Epithelial cell of proximal tubule (primary cell): ENCODE measurements at places on chromosomes 2 and 18.

DNA sequence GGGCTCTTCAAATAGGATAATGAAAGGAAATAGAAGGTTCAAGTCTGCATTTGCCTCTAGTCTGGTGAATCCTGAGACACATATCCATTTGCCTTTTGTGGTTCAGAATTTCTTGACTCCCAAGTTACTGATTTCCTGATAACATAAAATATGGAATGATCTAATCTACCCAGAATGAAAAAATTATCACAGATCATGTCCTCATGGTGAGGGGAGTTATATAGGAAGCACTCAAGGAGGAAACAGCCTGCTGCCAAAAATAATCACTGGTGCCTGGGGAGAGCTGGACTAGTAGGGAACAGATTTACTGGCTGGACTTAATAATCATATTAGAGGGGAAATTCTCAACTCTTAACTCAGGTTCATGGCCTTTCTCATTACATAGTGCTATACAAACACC lies 95.5 kb upstream of the STK17B start:
- no peak for DNase-seq

DNA sequence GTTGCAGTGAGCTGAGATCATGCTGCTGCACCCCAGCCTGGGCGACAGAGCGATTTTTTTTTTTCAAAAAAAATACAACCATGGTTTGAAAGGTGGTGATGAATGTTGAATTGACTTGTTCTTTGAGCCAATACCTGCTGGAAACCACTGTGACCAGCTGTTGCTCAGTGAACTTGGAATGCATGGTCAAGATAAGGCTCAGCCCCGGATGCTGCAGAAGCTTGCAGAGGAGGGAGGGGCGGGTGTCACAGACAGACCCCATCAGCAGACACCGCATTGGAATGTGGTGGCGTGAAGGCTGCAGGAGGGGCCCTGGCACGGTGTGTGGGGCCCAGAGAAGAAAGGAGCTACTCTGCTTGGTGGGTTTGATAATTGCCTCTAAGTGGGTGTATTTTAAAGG lies 91.6 kb downstream of the ITGB1BP1 start:
- DNase-seq, result no peak

DNA sequence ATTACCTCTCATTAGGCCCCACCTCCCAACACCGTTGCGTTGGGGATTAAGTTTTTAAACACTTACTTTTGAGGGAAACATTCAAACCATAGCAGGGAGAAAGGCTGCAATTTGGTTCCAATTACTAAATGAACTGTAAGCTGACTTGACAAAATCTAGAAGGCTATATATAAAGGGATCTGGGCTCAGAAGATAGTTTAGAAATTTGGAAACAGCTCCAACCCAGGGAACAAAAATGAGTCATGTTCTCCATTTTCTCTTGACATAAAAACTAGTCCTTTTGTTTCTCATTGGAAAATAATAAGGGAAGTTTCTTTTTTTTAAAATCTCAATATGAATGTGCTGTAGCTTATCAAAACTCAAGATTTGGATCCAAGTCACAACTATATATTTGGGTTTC lies 17.5 kb downstream of the MOGAT1 start:
- no peak for DNase-seq

DNA sequence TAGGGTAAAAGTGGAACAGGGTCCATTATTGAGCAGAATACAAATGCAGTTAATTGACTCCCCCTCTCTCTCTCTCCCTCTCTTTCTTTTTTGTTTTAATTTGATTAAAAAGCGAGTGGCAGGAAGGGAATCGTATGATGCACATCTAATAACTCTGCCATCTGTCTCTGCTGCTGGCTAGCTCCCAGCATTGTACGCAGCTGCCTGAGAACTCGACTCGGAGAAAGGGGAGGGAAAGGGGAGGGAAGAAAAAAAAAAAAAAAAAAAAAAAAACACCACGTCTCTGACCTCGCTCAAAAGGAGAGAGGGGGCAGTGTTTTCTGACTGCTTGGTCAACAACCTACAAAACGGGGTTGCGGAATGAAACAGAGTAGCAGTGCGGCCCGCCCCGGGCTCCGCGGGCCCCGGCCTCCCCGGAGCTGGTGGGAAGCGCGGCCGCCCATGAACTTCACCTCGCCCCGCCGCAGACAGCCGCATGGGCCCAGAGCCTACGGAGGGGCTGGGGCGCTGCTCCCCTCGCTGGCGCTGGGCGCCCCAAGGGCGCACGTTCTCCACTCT lies 265.7 kb downstream of the TCF4 start:
- peak; percentile 46 for DNase-seq

GRCh38 chr18:77329651-77330050 lies 80.0 kb downstream of the GALR1 start:
- no peak for DNase-seq

GRCh38 chr2:204863336-204863735 lies 318.1 kb downstream of the PARD3B start:
- no peak for DNase-seq

DNA sequence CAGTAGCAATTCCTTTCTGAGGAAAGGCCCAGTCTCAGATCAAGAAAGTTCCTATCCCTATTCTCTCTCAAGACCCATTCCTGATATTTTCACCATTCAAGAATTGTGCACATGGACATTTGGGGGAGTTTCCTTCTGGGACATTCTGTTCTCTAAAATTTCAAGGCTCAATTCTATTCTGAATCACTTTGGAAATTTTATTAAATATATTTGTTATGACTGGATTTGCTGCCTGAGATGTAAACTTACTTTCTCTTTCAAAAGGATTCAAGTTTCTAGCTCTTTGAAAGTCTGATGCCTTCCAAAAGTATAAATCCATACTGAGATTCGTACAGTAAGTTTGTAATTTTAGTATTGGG lies 55.3 kb upstream of the STK17B start:
- no peak for DNase-seq

DNA sequence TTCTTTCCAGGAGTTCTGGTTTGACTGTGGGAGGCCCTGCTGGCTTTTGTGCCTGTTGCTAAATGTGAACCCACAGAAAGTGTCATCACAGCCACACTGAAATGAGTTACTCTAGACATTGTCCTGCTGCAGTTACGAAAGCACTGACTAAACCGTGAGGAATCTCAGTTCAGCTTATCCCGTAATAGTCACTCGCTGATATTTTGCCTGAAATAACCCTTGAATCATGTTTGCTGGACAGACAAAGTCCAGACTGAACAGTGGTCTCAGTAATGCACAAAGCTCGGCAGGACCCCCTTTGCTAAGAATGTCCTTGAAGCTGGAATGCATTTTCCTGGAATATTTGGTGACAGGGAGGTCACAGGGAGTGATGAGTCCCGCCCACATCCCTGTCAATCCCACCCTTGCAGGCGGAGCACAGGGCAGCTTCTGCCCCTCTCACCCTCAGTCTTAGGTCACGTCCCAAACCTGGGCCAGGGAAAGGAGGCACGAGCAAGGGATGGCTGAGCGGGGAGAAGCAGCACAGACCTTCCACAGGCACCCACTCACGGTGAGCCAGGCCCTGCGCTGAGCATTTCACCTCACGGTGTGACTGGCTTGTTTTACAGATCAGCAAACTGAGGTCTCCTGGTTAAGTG lies 53.4 kb downstream of the ADI1 start:
- peak; percentile 59 for DNase-seq

DNA sequence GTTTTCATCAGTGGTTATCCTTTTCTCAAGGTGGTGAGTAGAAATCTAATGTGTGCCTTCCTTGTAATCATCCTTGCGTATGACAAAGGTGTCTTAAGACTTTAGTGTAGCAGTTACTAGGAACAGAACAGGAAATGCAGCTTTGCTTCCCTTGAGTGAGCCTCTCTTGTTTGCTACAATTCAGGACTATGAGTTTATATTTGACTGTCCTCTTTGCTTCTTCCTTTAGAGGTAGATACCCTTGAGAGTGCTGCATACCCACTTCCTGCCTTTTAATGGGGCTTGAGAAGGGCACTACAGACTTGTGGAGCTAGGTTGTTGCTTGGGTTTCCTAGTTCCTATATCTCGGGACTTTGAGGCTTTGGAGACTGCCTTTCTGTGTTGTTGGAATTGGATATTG lies 3.8 kb downstream of the KCNJ13 start:
- DNase-seq, result no peak

DNA sequence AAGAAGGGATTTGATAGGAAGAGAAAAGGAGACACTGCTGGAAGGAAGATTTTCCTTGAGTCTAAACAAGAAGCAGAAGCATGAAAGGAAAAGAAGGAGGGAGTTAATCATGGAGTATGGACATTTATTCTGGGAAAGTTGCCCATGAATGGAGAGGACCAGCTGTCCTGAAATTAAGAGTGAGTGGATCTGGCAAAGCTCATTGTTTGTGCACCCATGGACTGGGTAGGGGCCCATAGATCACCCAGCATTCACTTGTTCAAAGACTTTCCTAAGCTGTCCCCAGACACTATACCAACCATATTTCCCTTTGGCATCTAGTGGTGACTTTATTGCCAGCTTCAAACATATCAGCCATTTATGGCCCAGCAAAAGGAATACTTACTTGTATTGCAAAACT lies 422.7 kb downstream of the FBXO15 start:
- no peak for DNase-seq

DNA sequence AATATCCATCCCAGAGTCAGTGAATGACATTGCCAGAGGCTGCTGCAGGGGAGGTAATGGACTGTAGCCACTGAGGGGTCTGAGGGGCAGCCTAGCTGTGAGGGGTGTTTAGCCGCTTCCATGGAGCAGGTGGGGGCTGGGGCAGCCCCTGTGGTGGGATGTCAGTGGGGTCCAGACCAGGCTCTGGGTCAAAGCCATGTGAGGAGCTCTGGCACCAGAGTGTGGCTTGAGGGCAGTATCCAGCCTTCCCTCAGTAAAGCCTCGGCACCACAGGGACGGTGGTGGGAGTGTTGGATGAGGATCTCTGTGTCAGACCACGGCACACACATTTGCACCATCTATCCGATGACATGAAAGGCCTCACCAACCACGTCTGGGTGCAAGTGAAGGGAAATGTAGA lies 85.0 kb downstream of the INHBB start:
- no peak for DNase-seq

DNA sequence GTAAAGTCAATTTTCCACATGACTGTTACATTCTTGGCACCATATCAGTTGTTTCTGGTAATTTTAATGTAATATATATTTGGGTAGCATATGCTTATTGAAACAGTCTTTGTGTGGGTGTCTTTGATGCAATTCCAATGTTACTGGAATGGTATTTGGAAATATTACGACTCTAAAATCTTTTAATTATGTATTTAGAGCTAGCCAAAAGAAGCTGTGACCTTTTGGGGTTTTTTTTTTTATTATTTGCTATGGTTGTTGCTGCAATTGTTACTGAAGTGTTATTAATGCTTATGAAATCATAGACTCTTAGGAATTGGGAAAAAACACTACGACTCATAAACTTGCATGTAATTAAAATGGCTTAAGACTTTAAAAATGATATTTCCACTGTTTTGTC lies 95.9 kb downstream of the AOX1 start:
- no peak for DNase-seq

GRCh38 chr2:144004742-144005141 lies 515.2 kb downstream of the ZEB2 start:
- DNase-seq, result no peak

DNA sequence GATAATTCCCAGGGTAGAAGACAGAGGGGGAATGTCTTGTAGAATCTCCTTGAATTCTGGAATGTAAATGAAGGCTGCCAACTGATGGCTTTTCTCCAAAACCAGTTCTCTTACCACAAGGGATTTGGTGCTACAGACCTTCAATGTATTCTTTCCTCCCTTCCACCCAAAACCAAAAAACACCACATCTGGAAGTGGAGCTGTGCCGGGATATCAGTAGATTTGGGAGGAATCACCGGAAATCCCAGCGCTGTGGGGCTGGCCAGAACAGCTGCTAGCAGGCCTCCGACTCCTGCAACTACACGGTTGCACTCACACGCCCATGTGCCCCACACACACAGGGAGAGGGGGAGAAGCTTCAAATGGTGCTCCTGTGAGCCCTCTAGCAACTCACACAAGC lies 45.7 kb downstream of the RPL31 start:
- no peak for DNase-seq
